ENCODE measurements at places on chromosomes 5 and 9. TPM values are rescaled to one million over a fixed set of nuclear protein-coding genes. Genes with fewer than 3 reads are reported as not detected.

IL13 gene
- not detected for total RNA-seq

SPATA31A3 gene
- not detected for total RNA-seq

TEX10 gene
- 21.4 TPM for total RNA-seq

TICAM2 gene
- 1.8 TPM for total RNA-seq

SPOCK1 gene
- 123 TPM for total RNA-seq

PCDHAC2 gene
- total RNA-seq, result under 0.01 TPM

TRAF1 gene
- total RNA-seq, result 0.97 TPM

CCL27 gene
- total RNA-seq, result not detected

CPLANE1 gene
- total RNA-seq, result 8.7 TPM

ASPN gene
- total RNA-seq, result 3.6 TPM

SLC36A2 gene
- not detected for total RNA-seq

TAF11L8 gene
- total RNA-seq, result not detected

ZFP2 gene
- total RNA-seq, result under 0.01 TPM

ZFP37 gene
- total RNA-seq, result 0.36 TPM

CCDC127 gene
- total RNA-seq, result 4.1 TPM

SLC46A2 gene
- not detected for total RNA-seq

NEUROG1 gene
- total RNA-seq, result not detected

SOX30 gene
- not detected for total RNA-seq

ANKDD1B gene
- total RNA-seq, result 0.16 TPM

FOXD4L6 gene
- total RNA-seq, result not detected

SLC6A3 gene
- not detected for total RNA-seq

FAM169A gene
- total RNA-seq, result not detected

RANBP17 gene
- total RNA-seq, result 16.2 TPM

DMGDH gene
- 4.9 TPM for total RNA-seq

C9orf50 gene
- total RNA-seq, result not detected

ANGPTL2 gene
- total RNA-seq, result 71.5 TPM

DMRT2 gene
- total RNA-seq, result not detected

IFNA13 gene
- not detected for total RNA-seq

NUTM2F gene
- total RNA-seq, result not detected

IL3 gene
- not detected for total RNA-seq

DPM2 gene
- total RNA-seq, result 15.6 TPM

GPSM1 gene
- 35.8 TPM for total RNA-seq

TAF9 gene
- 55.9 TPM for total RNA-seq

CENPK gene
- 2.6 TPM for total RNA-seq

SPDL1 gene
- 52.3 TPM for total RNA-seq

COL15A1 gene
- 6.2 TPM for total RNA-seq

ANKRD18A gene
- not detected for total RNA-seq

AHRR gene
- total RNA-seq, result 16.4 TPM

CCDC171 gene
- 1.5 TPM for total RNA-seq

DAB2 gene
- 94.4 TPM for total RNA-seq

TMEM252 gene
- total RNA-seq, result not detected

ACTBL2 gene
- total RNA-seq, result 0.54 TPM

DNM1 gene
- total RNA-seq, result 0.54 TPM

QRFP gene
- not detected for total RNA-seq

CCDC192 gene
- not detected for total RNA-seq

WDR36 gene
- total RNA-seq, result 27.4 TPM
